ENCODE measurements at places on chromosomes 13 and 19.

DNA sequence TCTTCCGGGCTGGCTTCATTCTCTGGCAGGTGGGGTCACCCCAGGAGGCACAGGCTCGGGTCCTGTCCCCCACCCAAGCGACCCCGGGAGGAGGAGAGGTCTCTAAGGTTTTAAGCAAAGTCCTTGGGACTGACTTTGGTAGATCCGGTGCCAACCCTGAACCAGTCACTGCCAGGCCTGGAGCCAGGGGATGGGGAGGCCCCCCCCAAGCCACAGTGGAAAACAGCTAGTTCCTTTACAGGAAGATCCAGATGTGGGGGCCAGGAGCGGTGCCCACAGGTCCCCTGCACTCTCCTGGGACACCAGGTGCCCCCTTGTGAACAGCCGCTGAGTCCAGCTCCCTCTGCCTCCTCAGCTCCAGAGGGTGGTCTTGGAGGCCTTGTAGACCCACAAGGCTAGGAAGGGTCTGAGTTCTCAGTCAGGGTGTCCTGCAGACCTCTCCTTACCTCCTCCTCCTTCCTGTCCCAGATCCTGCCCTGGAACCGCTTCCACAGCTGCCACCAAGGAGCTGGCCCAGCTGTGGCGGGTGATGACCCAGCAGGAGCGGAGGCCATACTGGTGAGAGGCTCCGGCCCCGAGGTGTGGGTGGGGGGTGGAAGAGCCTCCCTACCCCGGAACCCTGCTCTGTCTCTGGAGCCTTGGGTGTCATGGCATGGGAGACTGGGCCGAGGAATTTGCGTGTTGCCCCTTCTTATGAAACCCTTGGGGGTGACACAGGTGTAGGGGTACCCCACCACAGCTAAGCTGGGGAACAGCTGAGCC, 6.0 kb downstream of the SIX5 start:
- no peak for DNase-seq

DNA sequence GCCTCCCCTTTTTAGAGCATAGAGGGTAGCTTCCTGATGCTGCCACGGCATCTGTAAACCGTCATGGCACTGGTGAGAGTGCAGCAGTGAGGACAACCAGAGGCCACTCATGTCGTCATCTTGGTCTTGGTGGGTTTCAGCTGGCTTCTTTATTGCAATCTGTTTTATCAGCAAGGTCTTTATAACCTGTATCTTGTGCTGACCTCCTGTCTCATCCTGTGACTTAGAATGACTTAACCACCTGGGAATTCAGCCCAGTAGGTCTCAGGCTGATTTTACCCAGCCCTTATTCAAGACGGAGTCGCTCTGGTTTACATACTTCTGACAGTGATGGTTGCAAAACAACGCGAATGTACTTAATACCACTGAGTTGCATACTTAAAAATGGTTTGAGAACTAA, 14.4 kb upstream of the FBN3 start:
- no peak for DNase-seq

GRCh38 chr13:40333226-40333625, 333.2 kb downstream of the FOXO1 start:
- no peak for DNase-seq

- no peak for DNase-seq
Observed at GRCh38 chr19:18008814-18009213, 844 bp downstream of the ARRDC2 start.

- DNase-seq, result no peak
Observed at GRCh38 chr19:4115818-4116385, 8.0 kb downstream of the MAP2K2 start.

- no peak for DNase-seq
Observed at GRCh38 chr13:89755729-89756492, 1591.6 kb upstream of the MIR17HG start.

DNA sequence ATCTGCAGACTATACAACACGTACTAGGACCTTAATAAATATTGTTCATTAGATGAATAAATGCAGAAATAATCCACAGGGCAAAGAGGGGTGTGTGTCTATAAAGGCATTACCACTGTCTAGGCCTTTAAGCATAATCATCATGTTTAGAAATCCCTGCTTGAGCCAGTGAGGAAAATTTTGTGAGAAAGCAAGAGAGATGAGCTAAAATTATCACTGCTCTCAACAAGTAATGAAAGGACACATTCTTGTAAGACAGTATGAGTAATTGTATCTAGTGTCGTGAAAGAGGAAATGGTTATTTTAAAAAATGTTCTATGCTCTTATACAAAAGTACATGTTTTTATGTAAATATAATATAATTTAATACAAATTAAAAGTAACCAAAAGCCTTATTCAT, 1699.4 kb downstream of the PCDH9 start:
- no peak for DNase-seq

GRCh38 chr13:36163809-36164308, 32.7 kb upstream of the DCLK1 start:
- DNase-seq, result no peak

- no peak for DNase-seq
Observed at GRCh38 chr19:7603919-7604318, 8.3 kb downstream of the CAMSAP3 start.

All from T-helper 1 cell (primary cell).